NCI-H187 (cell line): ENCODE measurements at places on chromosomes 3 and 15.

DNA sequence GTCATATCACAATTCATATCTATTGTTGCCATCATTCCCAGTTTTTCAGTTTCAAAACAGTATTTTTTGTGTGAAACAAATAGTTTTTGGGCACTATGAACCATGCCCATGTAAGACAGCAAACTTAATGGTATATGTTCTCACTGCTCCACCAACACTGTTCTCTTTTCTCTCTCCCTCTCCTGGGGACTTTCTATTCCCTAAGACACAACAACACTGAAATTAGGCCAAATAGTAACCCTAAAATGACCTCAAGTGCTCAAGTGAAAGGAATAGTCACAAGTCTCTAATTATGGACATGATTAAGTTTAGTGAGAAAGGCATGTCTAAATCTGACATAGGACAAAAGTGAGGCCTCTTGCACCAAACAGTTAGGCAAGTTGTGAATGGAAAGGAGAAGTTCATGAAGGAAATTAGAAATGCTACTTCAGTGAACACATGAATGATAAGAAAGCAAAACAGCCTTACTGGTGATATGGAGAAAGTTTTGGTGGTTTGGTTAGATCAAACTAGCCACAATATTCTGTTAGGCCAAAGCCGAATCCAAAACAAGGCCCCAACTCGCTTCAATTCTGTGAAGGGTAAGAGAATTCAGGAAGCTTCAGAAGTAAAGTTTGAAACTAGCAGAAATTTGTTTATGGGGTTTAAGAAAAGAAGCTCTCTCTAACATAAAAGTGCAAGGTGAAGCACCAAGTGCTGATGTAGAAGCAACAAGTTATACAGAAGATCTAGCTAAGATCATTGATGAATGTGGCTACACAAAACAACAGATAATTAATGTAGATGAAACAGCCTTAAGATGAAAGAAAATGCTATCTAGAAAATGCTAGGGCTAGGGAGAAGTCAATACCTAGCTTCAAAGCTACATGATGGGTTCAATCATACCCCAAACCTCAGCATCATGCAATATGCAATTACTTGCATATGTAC is 104.2 kb downstream of the CBLB start:
- DNase-seq = no peak

DNA sequence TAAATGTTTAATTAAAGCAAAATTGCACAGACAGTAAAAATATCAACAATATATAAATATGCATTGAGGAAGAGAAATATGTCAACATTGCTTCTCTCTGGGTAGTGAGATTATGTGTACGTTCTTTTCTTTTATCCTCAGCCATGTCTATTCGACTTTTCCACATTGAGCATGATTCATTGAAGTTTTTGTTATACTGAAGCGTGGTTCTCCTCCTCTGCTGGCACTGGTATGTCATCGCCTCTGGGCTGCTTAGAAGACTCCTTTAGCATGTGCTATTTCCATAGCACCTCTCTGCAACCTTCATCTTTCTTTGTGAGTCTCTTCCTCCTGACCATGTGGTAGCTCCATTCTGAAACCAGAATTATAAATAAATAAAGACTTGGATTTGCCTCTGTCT is 65.8 kb upstream of the AKAP13 start:
- no peak for DNase-seq

DNA sequence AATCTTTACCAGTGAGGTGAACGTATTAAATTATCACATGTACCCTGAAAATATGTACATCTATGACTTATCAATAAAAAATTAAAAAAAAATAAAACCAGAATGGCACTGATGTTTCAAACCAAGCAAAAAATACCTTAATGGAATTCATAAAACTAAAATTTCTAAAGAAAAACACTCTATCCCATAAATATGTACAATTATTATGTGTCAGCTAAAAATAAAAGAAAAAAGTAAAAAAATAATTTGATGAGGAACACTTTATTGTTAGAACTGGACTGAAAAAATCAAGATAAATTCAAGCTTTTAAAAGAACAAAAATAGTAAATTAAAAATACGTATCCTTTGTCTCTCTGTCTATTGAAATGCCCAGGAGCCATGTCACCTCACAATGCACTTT is 63.1 kb downstream of the IL20RB start:
- DNase-seq = no peak

GRCh38 chr3:51388286-51389029 is 2.6 kb upstream of the RBM15B start:
- no peak for DNase-seq

- no peak for DNase-seq
Measured at GRCh38 chr15:62858343-62858742, 184.2 kb upstream of the TPM1 start.

DNA sequence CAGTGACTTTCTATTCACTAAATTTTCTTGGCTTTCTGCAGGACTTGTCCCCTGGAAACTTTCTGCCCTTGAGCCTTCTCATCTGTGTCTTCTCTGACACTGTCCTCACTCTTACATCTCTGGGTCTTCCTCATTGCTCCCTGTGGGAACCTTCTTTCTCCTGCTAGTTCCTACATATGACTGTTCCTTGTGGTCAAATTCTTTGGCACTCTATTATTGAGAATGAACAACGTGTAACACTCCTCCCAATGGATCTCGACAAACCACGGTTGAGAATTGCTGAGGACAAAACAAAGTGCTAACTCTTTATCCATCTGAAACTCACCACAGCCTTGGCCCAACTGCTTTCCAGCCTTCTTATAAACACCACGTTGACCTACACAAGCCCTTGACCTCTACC is 3.5 kb upstream of the FAM81A start:
- DNase-seq = no peak

DNA sequence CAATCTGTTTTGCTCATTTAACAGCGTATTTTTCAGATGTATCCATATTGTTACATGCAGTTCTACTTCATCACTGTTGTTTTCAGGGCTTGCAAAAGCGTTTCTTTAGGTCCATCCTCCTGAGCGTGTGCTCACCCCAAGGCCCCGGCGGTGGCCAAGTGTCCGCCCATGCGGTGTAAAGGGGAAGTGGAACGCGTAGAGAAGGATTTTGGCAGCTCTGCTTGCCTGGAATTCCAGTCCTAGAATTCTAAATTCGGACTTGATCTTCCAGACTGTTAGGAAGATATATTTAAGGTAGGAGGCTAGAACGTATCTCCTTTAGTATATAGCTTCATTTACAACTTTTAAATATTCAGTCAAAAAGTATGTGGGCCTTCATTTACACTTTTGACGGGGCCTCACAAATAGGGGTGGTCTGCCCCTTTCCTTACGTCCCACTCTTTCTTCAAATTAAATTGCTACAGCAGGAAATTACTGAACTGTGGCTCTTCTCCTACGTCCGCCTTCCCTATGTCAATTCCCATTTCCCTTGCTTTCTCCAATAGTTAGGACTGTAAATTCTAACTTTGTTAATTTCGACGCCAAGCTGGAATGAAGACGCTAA is 609 bp upstream of the TBC1D23 start:
- DNase-seq = no peak

GRCh38 chr3:192170659-192171058 is 556.7 kb downstream of the FGF12 start:
- DNase-seq = no peak

GRCh38 chr15:31325595-31326155 is 960 bp upstream of the KLF13 start:
- DNase-seq = no peak

- no peak for DNase-seq
Measured at GRCh38 chr3:14170531-14171159, 7.8 kb downstream of the XPC start.

DNA sequence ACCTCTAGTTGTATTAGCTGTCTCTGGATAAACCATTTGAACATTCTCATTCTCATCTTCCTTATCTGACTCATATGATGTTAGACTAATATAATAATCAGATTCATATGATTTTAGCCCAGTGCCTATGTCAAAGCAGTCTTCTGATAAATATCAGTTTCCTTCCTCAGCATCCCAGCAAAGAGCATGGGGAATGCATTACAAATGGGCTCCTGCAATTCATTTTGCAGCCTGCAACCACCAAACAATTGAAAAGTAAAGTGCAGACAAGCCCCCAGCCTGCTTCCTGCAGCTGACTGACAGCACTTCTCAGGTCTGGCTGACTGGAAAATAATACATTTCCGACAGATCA is 78.2 kb upstream of the STAC start:
- DNase-seq = no peak
